ENCODE measurements at places on chromosomes 6 and 20.

DNA sequence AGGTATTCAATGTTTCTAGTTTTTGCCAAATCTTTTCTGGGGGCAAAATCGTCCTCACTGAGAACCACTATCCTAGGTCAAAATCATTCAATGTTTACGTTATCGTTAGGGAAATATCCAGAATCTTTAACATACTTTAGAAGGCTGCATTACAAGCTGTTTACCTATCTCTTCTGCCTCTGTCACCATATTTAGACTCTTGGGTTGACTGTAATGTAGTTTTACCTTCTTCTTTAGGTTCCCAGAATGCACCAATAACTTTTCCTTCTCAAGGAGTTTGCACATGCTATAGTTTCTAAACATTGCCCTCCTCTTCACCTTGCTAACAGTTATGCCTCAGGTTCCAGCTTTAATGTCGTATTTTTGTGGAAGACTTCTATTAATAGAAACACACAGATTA is 1185.5 kb upstream of the ADGRB3 start:
- no peak for DNase-seq

DNA sequence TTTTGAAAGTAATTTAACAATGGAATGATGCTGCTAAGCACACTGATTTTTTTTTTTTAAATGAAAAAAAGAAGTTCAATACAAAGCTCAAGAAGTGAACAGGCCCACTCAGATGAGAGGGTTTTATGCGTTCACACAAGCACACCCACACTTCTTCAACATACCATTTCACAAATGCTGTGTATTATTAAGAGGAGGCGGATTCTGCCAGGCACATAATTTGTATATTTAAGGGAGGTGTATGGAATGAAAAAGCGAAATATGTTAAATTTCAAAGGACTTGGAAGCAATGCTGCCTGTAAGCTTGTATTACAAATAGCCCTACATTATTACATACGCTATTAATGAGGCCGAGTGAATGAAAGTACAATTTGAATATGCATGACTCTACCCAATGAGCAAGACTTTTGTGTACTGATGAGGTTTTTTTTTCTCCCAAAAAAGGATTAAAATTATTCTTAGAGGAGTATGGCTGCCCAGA is 123.9 kb downstream of the INSM1 start:
- DNase-seq: no peak

DNA sequence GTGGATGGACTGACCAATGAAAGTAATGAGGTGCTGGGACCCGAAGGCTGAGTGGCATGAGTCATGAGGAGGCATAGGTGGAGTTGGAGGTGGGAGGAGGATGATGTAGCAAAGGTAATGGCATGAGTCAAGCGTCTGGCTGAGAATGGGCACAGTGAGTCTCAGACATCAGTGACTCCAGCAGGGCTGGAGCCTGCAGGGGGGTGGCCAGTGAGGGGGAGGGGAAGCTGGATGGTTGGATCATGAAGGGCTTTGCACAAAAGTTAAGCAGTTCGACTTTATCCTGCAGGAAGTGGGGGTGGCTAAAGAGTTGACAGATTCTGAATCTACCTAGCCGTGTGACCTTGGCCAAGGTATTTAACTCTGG is 99.0 kb upstream of the IYD start:
- DNase-seq: peak; percentile 99

GRCh38 chr20:13008761-13009681 is at the start of gene SPTLC3:
TSS of gene SPTLC3 (plus strand) at chr20:13008972. CDS start at chr20:13009268, 296 bp downstream.
- DNase-seq: peak; percentile 54

Data from kidney epithelial cell (primary cell).